Glomerular endothelial cell (primary cell): ENCODE measurements at places on chromosomes 12 and 14. TPM values are rescaled to one million over a fixed set of nuclear protein-coding genes. Genes with fewer than 3 reads are reported as not detected.

Gene ANO4
- 0.05 and 1.6 TPM in 2 replicates for total RNA-seq

Gene TAS2R10
- 0.15 and 1.1 TPM in 2 replicates for total RNA-seq

Gene KRT79
- 0.10 and 0.12 TPM in 2 replicates for total RNA-seq

Gene TEAD4
- 33.3 and 47.5 TPM in 2 replicates for total RNA-seq

Gene GATC
- total RNA-seq: 16.9 and 19.9 TPM in 2 replicates

Gene FOXJ2
- 10.9 and 11.3 TPM in 2 replicates for total RNA-seq
